ENCODE measurements at places on chromosomes 2 and 18. TPM values are rescaled to one million over a fixed set of nuclear protein-coding genes. Genes with fewer than 3 reads are reported as not detected.
A peak's percentile ranks its signal among the peaks of the same experiment; 100 is the strongest.

The PSTPIP2 gene
- total RNA-seq: 10.6 TPM

The DAW1 gene
- 0.88 TPM for total RNA-seq

DNA sequence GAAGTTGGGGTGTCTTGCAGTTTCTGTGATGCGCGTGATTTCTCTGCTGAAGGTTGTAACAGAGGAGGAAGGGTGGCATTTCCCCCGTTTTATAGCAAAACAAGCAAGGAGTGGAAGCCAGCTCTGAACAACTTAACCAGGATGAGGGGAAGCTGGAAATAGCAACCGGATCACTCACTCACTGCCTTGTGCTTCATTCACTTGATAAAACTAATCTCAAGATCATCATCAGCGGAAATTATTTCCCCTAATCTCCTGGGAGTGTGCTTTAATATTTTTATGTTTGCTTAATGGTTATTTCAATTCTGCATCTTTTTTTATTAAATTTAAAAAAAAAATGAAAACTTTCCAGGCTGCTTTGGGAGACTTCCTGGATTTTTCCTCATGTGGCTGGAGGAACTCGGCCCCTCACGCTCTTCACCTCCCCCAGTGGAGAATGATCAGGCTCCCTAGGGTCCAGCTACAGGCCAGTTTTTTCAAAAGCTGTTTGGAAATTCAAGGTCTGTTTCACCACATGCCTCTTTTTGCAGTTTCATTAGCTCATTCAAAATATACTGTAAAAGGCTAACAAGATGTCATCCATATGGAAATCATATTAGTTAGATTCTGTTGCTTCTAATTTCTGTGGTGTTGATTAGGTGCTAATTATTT is 31.7 kb downstream of the CABLES1 start:
- H3K27ac ChIP-seq: no peak overlapping the region
- no peaks in the 10 kb centered on the region for H3K4me1 ChIP-seq
- no peak overlapping the region for H3K4me3 ChIP-seq

- H3K27ac ChIP-seq: peak overlapping the region; percentile 97
- no peaks in the 10 kb centered on the region for H3K27me3 ChIP-seq
- DNase-seq: no peak
- no peak overlapping the region for H3K4me3 ChIP-seq
Measured at GRCh38 chr2:36455788-36456187, 100.2 kb downstream of the CRIM1 start.

The GRB14 gene
- 6.2 TPM for total RNA-seq

DNA sequence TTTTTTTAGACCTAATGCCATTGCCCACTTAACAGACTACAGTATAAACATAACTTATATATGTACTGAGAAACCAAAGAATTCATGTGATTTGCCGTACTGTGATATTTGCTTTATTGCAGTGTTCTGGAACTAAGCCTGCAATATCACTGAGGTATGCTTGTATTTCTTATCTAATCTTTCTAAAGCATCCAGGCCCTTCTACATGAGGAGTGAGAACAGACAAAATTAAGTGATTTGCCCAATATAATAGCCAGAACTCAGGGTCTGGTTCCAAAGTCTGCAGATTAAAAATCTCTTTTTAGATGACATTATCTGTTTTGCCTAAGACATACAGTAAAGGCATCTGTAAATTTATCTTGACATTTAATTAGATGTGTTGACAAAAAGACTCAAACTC is 41.9 kb downstream of the BMPR2 start:
- H3K36me3 ChIP-seq: no peaks in the 10 kb centered on the region
- DNase-seq: no peak
- H3K4me1 ChIP-seq: peaks cover 2% of the 10 kb centered on the region
- no peak overlapping the region for H3K27ac ChIP-seq

The UGT1A6 gene
- total RNA-seq: not detected

Data from aorta (tissue), 5 donors.